NCI-H69 (cell line): ENCODE measurements at places on chromosomes 12 and 14.
A peak's percentile ranks its signal among the peaks of the same experiment; 100 is the strongest.

GRCh38 chr12:981961-982360 lies 9.1 kb upstream of the ERC1 start:
- no peak for DNase-seq

- no peak for DNase-seq
Observed at GRCh38 chr12:27576667-27577347, 52.8 kb downstream of the PPFIBP1 start.

GRCh38 chr14:65940056-65940735 lies 527.7 kb downstream of the FUT8 start:
- peak; percentile 65 for DNase-seq

DNA sequence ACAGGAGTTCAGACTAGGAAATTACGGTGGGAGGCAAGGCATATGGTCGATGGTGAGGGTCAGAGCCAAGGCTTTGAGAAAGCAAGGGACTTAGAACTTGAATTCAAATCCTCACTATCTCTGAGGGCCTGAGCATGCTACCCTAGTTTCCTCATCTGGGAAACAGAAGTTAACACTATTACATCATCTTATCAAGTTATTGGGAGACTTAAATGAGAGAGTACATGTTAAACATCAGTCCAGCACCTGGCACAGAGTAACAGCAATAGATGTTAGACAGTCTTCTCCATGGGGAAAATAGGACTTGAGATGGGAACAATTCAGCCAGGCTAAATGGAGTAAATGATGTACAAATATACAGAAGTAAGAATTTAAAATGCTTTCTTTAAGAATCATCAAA lies 38.5 kb downstream of the SLC38A1 start:
- DNase-seq: no peak

DNA sequence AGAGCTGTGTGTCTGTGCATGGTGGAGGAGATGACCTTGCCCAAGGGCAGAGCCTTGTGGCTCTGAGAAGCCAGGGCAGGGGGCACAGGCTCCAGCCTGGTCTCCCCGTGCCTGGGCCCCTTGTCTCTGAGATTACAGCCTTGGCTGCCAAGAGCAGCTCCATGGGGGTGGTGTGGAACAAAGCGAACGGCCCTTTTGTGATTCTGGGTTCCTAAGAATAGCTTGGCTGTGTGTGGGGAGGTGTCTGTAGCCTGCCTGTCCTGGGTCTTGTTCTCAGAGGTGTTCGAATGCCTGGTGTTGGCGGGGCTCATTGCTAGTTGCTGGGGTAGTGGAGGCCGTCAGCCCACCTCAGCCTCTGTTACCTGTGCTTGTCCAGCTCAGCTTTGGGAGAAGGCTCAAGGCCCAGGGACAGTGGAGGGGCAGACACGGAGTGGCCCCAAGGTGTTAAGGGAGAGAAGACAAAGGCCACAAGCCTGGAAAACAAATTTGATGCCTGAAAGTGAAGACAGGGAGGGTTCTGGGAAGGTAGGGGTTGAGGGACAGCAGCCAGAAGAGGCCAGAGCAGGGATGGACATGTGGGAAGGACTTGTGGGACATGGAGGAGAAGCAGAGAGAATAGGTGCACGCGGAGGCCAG lies 7.4 kb upstream of the MYH7 start:
- DNase-seq: no peak

DNA sequence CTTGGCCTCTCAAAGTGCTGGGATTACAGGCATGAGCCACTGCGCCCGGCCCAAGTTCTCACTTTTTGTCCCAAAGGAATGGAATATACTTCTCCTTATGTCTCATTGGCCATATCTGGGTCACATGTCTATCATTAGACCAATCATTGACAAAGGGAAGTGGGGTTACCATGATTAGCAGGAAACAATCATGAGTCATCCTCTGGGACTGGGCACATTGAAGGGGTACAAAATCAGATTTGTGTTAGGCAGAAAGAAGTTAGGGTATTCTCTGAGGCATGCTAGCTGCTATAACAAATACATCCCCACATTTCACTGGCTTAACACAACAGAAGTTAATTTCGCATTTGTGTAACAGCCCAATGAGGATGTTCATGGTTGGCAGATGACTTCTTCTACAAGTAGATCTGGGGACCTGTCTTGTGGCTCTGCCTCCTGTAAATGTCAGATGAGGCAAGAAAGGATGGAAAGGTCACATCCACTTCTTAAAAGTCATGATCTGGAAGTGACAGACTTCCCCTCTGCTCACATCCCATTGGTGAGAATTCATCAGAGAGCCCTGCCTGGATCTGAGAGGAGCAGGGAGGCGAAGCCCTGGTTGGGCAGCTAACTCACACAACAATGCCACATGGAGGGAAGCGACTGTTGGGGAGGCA lies 3.1 kb downstream of the CCDC63 start:
- no peak for DNase-seq

DNA sequence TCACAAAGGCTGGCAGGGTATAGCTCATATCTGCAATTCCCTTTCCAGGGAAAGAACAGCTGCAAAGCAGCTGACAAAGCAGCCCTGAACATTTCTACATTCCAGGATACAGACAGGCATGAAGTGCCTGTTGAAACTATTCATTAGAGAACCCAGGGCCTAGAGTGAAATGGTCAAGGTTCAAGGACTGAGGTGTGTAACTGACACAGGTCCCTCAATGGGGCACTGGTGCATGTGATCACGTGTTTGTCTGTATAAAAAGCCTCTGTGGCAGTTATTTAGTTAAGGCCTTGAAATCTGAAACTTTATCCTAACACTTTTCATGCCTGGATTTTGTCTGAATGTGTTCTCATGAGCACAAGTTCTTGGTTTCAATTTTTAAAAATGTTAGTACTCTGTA lies 47.1 kb downstream of the GIT2 start:
- no peak for DNase-seq

DNA sequence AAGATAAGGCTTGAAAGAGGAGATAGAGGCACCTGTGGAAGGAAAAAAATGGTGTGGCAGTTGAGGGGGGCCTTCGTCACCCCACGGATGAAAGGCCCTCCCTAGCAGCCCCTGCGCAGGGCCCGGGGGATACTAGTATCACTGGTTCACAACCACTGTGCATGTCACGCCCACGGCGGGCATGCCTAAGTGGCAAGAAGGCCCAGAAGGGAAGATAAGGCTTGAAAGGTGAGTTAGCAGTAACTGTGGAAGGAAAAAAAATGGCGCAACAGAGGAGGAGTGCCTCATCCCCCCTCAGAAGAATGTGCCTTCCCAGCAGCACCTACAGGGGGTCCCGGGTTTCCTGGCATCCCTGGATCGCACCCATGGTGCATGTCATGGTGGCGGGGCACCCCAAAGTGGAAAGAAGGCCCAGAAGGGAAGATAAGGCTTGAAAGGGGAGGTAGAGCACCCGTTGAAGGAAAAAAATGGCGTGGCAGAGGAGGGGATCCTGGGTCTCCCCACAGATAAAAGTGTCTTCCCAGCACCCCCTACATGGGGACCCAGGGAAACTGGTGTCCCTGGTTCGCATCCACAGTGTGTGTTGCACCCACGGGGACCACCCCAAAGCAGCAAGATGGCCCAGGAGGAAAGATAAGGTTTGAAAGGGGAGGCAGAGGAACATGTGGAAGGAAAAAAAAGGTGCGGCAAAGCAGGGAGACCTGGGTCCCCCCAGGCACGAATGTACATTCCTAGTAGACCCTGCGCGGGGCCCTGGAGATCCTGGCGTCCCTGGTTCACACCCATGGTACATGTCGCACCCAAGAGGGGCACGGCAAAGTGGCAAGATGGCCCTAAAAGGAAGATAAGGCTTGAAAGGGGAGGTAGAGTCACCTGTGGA lies 279.2 kb downstream of the ALG10 start:
- DNase-seq: no peak

DNA sequence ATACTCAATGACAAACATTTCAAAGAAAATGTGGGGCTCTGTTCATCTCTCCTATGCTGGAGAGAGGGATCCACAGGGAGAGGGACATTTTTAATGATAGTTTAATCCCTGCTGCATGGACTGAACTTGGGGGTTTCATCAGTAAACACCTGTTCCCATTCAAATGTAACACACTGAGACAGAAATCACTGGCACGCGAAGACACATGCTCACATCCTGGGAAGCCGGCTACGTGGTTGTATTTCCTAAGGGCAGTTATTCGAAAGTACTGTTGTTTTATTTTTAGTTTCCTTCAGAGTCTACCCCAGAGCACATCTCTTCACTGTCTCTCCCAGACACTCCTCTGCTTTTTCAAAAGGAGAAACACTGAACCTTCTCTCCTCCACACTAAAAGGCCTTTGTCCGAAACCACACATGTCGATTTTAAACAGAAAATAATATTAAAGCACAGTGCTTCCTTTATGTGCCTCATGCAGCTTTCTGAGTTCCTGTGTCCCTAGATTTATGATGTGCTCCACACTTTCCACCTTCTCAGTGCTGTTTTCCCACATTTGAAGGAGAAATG lies 52.8 kb downstream of the PTHLH start:
- DNase-seq: peak; percentile 52
